ENCODE measurements at places on chromosomes 2 and 18. TPM values are rescaled to one million over a fixed set of nuclear protein-coding genes. Genes with fewer than 3 reads are reported as not detected.

Gene QPCT
- total RNA-seq, result 4.3 TPM

GRCh38 chr2:86383844-86384243 is 46.4 kb upstream of the REEP1 start:
- DNase-seq, result no peak

Gene TSPYL6
- total RNA-seq, result not detected

DNA sequence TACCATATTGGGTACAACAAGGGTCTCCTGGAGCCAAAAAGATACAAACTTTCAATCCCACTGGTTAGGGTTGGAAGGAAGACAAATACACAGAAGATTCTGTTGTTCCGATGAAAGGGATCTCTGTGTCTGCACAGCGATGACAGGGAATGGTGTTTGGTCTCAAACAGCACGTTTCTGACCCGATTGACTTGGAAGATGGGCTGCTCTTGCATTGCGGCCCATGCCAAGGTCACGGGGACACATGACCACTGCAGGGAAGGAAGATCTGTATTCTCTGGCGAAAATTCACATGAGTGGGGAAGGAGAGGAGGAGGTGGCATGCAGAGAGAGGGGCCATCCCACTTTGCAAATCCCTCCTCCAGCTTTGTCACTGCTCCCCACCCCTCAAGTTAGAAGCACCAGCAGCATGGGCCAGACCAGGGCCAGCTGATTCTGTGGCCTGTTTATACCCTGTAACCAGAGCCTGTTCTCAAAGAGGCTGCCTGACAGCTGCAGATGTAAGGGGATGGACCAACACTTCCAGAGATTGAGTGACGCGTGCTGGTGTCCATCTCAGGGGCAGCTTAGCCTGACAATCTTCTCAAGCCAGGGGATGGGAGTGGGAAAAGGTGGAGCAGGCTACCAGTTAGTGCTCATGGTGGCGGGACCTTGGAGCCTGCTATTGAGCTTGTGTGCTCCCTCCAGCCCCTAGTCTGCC is 57.2 kb downstream of the TNP1 start:
- DNase-seq, result no peak

DNA sequence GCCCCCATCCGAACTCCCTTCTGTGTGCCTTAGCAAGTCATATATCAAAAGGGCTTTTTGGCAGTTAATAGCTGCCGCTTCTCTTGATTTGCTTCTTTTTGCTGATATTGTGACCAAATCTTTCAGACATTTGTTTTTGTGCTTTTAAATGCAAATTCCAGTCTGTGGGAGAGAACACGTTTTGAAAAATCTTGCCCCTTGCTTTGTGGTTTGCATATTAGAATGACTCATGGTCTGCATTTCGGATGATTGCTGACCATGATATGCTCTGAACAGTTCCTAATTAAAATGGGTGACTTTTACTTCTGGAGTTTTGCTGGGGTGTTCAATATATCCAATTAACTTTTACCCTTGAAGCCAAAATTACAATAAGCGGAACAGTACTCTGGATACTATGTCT is 58.2 kb upstream of the ST6GAL2 start:
- no peak for DNase-seq

GRCh38 chr2:71804281-71804751 is 343.3 kb downstream of the CYP26B1 start:
- DNase-seq, result no peak

GRCh38 chr2:40556293-40556692 is 104.4 kb upstream of the SLC8A1 start:
- DNase-seq, result no peak

DNA sequence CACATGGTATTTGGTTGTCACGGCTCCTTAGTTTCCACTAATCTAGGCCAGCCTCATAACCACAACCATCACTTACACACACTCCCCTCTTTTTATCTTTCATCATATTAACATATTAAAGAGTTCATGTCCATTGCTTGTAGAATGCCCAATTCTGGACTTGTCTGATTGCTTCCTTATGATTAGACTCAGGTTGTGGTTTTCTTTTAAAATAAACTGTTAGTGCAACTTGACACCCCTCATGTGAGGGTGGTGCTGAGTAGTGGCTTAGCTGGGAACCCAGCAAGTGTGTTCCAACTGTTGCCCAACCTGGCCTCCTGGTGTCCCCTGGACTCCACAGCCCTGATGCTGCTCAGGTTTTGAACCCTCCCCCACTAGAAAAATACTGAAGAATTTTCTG is 20.1 kb upstream of the CD207 start:
- no peak for DNase-seq

DNA sequence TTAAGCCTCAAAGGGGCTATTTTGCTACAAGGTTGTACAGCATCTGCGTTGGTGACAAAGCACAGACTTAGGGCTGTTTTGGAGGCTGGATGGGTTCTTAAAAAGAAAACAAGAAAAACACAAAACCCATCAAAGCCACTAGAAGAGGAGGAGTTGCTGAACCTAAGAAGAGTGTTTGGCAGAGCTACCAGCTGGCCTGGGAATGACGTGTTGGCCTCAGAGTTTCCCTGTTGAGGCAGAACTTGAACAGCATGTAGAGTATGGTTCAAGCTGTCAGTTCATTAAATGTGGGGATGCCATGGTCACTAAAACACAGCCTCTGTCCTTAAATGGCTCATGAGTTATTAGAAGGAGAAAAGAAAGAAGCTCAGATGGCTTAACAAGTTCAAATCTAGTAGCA is 162.5 kb downstream of the TTC32 start:
- no peak for DNase-seq

DNA sequence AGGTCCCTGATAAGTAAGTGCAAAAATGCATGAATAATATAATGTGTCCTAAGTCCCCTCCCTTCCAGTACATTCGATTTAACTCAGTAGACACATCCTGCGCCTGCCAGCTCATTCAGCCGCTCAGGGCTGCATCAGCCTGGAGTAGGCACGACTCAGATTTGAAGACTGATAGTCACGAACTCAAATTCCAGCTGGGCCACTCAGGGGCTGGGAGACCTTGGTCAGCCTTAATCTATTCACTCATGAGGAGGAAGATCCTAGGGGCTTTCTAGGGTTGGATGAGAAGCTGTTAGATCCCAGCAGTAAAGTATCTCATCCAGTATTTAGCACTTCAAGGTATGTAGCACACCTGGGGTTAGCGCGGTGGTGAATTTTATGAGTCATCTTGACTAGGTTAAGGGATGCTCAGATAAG is 98.9 kb upstream of the ODC1 start:
- DNase-seq, result no peak

Gene PLEKHM3
- total RNA-seq, result 9.7 TPM

DNA sequence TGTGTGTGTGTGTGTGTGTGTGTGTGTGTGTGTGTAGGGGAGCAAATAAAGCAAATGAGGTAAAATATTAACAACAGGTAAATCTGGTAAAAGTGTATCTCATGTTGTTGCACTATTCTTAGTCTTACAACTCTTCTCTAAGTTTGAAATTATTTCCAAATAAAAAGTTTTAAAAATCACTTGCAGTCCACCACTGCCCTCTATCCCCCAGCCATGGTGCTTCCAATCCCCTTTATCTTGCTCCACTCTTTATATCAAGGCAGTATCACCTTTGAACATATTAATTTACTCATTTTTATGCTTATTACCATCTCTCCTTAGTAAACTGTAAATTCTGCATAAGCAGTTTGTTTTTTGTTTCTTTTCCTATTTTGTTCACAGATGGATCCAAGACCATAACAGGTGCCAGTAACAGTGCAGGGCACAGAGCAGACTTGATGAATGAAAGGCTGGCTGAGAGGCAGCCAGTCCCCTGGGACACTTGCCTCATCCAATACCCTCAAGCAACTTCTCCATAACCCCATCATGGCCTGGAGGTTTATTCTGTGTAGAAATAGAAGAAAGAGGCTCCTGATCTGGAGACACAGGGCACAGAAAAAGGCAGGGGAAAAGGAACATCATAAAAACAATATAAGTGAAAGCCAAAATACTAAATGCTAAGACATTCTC is 67.6 kb downstream of the LDAH start:
- no peak for DNase-seq

Gene UPP2
- not detected for total RNA-seq

Gene PRSS56
- total RNA-seq, result not detected

DNA sequence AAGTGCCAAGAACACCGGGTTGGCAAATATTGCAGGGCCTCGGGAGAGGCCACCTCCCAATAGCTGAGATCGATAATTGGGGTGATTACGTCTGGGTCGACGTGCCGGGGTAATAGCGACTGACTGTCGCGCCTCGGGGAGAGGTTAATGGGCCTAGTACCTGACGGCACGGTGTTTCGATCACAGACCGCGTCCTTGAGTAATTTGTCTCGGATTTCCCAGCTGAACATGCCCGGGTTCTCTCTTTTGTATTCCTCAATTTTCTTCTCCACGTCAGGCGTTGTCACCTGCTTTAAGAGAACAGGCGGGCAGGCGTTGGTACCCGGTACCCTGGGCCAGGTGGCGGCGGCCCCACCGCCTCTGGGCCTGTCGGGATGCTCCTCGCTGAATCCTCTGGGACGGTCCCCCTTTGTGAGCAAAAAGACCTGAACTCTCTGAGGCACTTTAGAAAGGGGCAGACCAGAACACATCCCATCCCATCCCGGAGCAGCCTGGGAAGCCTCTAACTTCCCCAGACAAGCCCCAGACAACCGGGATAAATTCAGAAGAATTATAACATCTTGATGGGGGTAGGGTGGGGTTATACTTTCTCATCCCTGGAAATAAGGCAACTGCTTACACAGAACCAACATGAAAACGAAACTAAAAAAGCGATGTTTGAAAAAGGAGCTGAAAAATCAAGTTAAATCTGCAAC is 3.3 kb downstream of the PAX3 start:
- no peak for DNase-seq

Gene FAM210A
- total RNA-seq, result 14.4 TPM

GRCh38 chr18:36706134-36706881 is 122.5 kb downstream of the TPGS2 start:
- no peak for DNase-seq

DNA sequence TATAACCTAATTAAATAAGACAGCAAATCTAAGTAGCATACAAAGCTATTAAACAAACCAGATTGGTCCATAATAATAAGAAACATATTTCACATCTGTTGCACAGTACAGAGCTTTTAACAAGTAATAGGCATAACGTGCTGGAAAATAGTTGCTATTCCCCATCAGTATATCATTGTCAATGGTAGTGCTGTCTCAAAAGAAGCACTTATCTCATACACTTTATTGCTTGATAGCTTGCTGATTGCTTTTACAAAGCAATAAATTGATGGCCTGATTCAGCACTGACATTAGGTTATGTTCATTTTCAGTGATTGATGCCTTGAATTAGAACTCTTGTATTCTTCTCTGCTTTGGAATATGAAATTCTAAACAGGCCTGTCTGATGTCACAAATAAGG is 641.7 kb downstream of the CBLN2 start:
- no peak for DNase-seq

DNA sequence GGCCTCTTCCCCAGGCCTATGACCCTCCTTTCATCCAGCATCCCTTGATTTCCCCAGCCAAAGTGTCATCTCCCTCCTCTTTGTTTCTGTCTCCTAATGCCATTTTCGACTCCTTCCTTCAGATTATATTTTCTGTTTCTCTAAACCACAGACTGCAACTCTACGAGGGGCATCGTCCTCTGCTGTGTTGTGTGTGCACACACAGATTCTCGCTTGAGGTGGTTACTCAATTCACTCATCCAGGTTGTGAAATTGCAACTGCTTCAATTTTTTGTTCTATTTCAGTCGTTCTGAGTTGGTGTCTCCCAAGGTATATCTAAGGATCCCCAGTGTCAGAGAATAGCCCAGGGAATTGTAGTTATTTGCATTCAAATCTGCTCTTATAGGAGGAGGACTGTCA is 113.5 kb upstream of the NDUFV2 start:
- DNase-seq, result no peak

Gene IL36A
- not detected for total RNA-seq

DNA sequence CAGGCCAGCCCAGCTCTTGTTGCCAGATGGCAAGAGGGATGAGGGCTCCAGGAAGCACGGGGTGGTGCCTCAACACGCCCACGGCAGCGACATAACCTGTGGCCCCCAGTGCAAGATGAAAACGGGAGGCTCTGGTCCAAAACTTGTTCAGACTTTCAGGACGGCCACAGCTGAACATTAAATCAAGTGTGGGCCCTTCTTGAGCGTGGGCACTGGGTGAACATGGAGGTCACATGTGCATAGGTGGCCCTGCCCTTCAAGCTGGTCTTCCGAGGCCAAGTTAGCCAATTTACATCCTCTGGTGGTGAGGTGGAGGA is 77.5 kb downstream of the NDUFA10 start:
- DNase-seq, result no peak

DNA sequence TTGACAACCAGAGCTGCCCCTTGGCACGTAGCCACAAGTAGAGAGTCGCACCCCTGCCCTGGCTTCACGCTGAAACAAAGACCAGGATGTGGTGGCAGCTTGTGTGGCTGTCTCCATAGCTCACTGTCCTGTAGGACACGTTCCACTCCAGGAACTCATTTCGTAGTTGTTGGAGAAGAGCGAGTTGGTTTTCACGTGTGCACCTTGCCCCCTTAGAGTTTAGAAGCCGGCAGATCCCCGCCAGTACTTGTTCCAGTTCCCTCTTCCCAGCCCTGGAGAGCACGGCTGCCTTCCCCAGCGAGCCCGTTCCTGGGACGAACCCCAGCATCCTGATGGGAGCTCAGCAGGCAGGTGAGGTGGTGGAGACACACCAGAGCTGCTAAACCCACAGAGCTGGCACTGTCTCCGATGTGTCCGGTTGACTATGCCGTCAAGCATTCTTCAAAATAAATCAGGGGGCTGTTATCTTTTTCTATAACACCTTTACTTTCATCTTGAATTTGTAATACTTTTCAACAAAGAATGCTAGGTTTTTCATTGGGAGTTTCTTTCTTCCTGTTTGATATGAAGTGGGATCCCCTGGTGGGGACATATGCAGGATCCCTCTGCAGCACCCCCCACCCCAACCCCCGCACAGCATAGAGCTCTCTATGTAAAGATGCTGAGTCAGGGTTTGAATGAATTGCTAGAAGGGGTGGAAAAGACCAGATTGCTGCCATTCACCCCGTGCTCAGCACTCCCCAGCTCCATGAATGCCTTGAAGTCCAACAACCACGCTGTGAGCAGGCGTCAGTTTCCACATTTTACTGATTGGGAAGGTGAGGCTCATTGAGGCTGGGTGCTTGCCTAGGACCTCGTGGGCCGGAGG is 44.5 kb downstream of the GREB1 start:
- DNase-seq, result no peak

DNA sequence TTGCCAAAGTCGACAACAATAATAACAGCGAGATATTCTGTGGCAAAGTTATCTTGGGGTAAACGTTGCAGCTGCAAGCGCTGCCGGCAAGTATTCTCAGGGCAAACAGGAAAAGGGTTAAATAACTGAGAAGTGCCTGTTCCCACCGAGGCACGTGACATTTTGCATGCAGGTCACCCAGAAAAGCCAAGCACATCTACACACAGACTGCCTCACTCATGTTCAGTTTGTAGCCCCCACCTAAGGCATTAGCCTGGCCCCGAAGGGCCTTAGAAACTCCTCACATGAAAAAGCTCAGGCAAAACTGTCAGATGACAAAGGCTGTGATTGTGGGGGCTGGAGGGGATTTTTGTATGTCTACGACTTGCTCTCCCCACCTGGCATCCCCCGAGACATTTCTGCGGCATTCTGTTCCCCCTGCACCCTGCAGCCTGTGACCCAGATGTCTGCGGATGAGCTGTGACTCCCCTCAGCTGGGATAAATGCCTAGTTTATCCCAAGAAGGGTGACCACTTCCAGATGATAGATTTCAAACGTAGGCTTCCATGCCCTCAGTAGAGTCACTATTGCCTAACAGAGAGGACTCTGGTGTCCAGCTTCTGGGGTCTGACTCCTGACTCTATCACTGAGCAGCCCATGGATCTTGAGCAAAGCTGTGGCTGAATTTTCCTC is 215.2 kb upstream of the SIX2 start:
- no peak for DNase-seq

Measured in mucosa of descending colon (tissue), 3 donors.